ENCODE measurements at places on chromosomes 5 and 9. TPM values are rescaled to one million over a fixed set of nuclear protein-coding genes. Genes with fewer than 3 reads are reported as not detected.

The IL33 gene
- total RNA-seq = 4.5 TPM

The NUTM2F gene
- not detected for total RNA-seq

The ADAMTSL1 gene
- 17.2 TPM for total RNA-seq

GRCh38 chr9:130453487-130453886 is 8.7 kb downstream of the ASS1 start:
- DNase-seq = peak; percentile 7

- no peak for DNase-seq
Measured at GRCh38 chr5:40383749-40384651, 295.7 kb upstream of the PTGER4 start.

- no peak for DNase-seq
Measured at GRCh38 chr5:173707392-173707791, 90.9 kb upstream of the BOD1 start.

- DNase-seq = peak; percentile 58
Measured at GRCh38 chr5:32283539-32284377, 29.0 kb downstream of the MTMR12 start.

GRCh38 chr5:134115806-134116175 is 1.3 kb downstream of the TCF7 start:
- DNase-seq = no peak
